ENCODE measurements at places on chromosomes 12 and 14.

GRCh38 chr14:55578511-55578910, 1.5 kb upstream of the KTN1 start:
- no peak for DNase-seq

DNA sequence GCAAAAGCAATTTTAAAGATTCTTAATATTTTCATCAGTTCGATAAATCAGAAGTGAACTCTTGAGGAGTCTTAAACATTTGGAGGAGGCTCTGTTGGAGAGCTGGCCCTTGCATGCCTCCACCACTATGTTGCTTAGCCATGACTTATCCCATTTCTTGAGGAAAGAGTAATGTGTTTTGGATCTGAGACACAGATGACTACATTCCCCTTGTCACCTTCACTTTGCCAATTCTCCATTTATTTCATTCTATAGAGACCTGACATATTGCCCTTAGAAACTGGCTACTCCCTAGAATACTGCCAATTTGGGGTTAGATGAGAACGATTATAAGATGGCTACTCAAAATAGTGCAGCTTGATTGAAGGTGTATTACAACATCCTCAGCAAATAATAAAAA, 157.4 kb upstream of the TMEM260 start:
- no peak for DNase-seq

- no peak for DNase-seq
These were observed 13.7 kb downstream of the KTN1 start for GRCh38 chr14:55593698-55594097.

DNA sequence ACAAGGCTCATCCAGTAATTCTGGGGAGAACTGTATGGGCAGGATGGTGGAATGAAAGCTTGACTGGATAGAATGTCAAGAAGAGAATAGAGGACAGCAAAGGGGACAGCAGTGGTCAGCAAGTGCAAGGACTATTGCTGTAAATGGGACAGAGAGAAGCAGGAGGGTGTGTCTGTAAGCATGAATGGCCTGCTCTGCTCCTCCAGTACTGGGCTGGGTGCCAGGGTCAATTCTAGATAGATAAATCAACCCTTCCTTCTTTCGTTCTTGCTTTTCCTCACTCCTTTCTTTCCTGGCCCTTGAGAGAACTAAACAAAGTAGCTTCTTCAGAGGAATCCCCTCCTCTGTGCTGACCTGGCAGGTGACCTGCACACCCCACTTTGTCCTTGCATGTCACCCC, 1019.2 kb downstream of the BCL11B start:
- no peak for DNase-seq

GRCh38 chr12:76223869-76224268, 124.3 kb downstream of the BBS10 start:
- DNase-seq = no peak

DNA sequence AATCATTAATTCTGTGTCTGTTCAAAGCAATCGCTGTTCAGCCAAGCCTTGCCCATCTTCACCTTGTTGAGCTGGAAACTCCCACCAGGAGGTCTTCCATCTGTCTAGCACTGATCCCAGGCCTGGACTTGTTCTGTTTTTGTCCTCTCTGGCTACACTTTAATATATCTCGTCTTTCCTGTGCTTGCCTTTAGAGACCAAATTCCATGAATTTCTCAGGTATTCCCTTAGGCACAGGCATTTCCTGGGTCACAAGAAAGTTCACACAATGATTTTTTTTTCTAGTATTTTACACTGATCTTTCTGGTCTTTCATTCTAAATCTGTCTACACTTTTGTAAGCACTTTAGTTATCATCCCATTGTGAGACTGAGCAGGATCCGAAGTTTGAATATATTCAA, 116.4 kb upstream of the CCND2 start:
- DNase-seq = peak; percentile 60
